ENCODE measurements at places on chromosomes 1 and 21.

GRCh38 chr21:21324297-21324696 is 326.1 kb downstream of the NCAM2 start:
- no peak for DNase-seq

DNA sequence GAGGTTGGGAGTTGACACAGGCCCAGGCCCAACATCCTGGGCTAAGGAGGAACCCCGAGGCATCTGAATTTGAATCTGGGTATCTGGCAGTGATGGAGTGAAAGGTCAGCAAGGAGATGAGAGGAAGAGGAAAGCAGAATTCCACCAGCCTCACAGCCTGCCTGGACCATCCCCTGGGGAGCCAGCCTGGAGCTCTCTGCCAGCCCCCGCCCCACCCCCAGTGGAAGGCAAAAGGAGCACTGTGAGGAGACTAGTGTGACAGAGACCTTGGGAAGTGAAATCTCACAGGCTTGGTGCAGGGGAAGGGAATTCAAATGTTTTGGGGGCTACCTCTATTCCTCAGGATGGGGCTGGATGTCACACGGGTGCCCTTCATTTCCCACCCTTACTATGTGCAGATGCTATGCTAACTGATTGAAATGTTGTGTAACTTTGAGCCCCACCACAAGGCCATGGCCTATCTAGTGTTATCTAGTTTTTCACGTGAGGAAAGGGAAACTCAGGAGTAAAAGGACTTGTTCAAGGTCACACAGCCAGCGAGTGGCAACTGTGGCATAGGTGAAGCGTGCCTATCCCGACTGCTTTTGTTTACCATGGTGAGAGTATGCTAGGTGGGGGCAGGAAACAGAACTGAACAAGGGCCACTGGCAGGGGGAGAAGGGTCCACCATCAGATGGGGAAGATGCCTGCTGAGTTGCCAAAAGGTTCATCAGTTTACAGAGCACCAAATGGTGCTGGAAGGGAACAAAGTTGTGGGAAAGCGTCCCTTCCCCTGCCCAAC is 29.8 kb downstream of the AHDC1 start:
- DNase-seq, result no peak

- DNase-seq, result no peak
These were observed 3.0 kb upstream of the KCND3 start for GRCh38 chr1:111992476-111992875.

DNA sequence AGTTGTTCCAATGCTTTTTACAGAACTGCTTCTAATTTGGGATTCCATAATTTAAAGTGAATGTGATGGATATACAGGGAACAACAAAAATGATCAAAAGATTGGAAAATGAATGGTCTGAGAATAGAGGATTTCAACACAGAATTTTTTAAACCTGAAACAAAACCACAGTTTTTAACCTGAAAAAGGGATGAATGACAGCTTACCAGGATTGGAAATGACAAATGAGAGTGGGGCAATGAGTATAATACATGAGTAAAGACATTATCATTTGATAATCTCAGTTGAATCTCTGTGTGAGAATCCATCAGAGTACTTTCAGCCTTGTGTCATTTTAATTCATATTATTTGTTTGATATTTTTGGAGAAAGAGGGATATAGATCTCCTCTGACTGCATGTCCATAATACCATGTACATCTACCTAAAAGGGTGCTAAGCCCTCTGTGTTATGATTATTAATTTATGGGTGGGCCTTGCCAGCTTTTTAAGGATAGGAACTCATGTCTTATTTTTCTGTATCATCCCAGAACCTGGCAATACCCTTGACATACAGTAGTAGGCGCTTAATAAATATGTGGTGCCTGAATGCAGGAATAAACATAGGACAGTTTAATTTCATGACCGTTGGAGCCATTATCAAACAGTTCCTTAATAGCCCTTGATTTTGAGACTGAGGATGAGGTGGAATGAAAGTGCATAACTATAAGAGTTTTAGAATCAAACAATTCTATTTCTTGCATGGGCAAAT is 12.4 kb upstream of the ATP6V1G3 start:
- no peak for DNase-seq

DNA sequence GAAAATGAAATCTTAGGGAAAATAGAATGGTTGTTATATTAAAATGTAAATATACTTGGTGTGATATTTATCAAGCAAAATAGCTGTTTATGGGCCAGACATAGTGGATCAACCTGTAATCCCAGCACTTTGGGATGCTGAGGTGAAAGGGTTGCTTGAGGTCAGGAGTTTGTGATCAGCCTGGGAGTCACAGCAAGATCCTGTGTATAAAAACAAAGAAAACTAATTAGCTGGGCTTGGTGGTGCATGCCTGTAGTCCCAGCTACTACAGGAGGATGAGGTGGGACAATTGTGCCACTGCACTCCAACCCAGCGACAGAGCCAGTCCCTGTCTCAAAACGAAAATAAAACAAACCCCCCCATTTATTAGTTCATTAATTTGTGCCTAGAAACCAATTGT is 21.6 kb upstream of the CFHR1 start:
- no peak for DNase-seq

GRCh38 chr21:36806103-36806502 is 107.2 kb downstream of the SIM2 start:
- DNase-seq, result no peak
